ENCODE measurements at places on chromosomes 6 and 20.

- DNase-seq: no peak
Measured at GRCh38 chr20:5753814-5754213, 3.6 kb downstream of the SHLD1 start.

DNA sequence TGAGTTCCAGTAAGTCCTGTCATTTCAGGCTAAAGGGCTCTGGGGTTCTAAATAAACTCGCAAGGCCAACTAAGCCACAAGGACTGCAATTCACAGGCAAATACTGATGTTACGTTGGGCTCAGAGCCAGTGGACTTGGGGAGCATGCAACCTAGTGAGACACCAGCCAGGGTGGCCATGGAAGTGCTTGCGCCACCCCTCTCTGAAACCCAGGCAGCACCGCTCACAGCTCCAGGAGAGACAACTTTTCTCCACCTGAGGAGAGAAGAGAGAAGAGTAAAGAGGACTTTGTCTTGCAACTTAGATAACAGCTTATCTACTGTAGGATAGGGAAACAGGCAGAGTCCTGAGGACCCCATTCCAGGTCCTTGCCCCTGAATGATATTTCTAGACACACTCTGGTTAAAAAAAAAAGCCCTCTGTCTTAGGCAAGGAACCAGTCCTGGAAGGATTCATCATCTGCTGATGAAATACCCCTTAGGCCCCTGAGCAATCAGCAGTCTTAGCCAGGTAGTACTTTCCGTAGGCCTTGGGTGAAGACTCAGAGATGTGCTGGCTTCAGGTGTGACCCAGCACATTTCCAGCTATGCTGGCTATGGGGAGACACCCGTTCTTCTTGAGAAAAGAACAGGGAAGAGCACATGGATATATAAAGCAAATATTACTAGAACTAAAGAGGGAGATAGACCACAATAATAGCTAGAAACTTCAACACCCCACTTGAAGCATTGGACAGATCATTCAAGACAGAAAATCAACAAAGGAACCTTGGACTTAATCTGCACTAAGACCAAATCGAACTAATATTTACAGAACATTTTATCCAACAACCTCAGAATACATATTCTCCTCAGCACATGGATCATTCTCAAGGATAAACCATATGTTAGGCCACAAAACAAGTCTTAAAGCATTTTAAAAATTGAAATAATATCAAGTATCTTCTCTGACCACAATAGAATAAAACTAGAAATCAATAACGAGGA is 31.5 kb upstream of the TBC1D32 start:
- DNase-seq: no peak

GRCh38 chr6:118649918-118650581 is 1.3 kb downstream of the CEP85L start:
- peak; percentile 10 for DNase-seq

DNA sequence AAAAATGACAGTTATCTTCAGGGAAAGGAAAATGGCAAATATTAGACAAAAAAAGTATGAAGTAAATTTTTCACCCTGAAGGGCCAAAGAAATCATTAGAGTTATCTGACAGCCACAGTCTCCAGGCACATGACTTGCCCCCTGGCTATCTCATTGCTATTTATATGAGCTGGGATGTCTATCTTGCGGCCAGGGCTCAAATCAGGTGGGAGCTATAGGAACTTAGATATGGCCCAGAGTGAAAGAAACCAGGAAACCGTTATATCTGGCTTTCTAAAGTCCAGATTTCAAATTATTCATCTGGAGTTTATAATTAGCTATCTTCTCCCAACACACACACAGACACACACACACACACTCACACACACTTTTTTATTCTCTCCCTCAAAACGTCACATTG is 135.3 kb upstream of the EEF1E1 start:
- no peak for DNase-seq

GRCh38 chr6:152595499-152595898 is 41.7 kb downstream of the SYNE1 start:
- DNase-seq: no peak

- no peak for DNase-seq
Measured at GRCh38 chr6:90811596-90812226, 224.8 kb upstream of the MAP3K7 start.

GRCh38 chr6:9057937-9058336 is 622.6 kb upstream of the SLC35B3 start:
- DNase-seq: no peak

GRCh38 chr6:85942844-85943243 is 300.2 kb upstream of the SYNCRIP start:
- DNase-seq: no peak

- no peak for DNase-seq
Measured at GRCh38 chr6:134437376-134437775, 119.5 kb upstream of the SGK1 start.

DNA sequence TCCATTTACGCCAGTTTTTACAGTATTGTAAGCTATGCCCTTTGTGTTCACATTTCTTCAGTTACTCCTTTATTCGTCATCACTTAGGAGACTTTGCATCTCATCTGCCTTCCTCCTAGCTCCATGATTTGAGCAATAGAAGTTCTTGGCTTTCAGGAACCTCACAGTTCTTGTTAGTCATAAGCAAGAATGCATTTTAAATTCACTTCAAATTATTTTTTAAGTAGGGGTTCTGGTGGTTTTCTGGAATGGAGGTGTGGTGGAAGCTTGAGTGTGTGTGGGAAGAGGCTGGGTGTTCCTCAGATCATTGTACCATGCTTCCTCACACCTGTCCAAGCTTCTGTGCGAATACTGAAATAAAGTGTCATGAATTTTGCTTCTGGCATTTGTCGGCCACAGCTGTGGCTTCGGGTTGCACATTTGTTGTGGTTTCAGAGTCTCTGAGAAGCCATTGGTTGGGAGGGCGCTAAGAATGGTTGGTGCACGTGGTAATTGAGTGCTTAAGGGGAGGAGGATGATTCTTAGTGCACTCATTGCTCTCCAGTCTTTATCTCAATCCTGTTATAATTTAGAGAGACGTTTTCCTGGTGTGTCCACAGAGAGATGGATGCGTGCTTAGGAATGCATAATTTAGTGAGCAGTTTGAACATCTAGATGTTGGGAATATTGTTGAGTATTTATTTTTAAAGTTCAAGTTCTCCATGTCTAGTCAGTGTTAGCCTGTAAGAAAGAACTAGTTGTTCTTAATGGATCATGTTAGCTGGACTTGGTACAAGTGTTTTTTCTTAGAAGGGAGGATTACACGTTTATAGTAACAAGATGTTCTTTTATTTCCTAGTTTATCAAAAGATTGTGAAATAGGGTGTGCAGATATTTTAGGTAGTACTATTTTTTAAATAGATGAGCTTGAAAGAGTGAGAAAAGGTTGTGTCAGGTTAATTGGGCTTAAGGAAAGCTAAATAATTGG is 31.9 kb downstream of the FOXO3 start:
- peak; percentile 99 for DNase-seq
